ENCODE measurements at places on chromosomes 2 and 18.
A peak's percentile ranks its signal among the peaks of the same experiment; 100 is the strongest.

DNA sequence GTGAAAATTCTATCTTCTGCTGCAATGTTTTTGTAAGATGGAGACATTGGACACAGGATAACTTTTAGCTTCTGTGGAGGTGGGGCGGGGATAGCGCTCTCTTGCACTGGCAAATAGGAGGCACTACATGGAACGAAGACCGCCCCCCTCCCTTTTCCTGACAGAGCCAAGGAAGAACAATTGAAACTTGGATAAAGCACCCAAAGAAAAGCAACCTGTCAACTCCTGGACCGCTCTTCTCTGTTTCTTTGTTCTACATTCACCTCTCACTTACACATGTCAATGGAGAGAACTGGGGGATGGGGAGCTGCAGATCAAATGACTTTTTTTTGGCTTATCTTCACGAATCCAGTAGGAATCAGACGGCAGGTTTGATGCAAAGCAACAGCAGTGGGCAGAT lies 126.3 kb upstream of the CHAC2 start:
- DNase-seq: no peak

- no peak for DNase-seq
Measured at GRCh38 chr18:48945953-48946217, 4.9 kb downstream of the SMAD7 start.

DNA sequence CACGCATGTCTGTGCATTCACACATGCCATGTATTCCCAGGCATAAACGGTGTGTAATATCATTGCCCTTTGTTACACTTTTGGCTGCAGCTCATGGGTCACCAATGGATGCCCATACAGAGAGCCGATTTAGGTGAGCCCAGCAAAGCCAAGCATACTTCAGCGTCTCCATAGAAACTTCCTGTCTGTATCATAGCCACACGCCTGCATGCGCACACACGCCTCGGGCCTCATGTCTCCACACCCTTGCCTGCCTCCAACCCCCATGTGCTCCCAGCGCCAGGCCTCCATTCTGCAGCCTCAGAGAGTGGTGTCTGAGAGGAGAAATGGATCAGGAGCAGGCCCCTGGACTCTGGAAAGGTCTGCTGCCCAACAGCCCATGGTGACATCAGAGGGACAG lies 33.5 kb upstream of the SELENOI start:
- no peak for DNase-seq

DNA sequence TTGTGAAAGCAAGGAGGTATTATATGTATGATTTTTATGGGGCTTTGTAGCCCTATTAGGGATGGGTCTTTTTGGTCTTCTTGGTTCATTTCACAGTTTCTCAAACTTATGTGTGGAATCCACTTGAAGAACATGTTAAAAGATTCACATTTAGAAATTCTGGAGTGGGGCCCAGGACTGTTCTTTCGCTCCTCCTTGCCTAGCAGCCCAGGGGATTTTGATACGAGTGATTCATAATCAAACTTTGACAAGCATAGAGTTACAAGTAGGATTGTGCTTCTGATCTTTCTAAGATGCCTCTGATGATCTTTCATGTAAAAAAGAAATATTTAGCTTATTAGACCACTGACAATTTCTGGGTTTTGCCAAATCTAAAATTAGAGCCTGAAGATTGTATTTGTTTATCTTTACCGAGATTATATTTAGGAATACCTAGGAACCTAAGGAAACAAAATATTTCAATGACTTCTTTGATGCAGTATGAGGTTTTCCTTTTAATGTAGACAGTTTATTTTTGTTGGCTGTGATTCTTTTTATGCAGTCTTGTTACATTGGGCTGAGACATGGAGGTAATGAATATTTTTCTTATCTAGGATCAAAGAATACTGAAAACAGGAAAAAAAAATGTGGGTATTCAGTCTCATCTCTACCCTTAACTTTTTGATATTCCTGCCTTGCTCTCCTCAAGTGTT lies 324.0 kb downstream of the PARD3B start:
- DNase-seq: peak; percentile 25

DNA sequence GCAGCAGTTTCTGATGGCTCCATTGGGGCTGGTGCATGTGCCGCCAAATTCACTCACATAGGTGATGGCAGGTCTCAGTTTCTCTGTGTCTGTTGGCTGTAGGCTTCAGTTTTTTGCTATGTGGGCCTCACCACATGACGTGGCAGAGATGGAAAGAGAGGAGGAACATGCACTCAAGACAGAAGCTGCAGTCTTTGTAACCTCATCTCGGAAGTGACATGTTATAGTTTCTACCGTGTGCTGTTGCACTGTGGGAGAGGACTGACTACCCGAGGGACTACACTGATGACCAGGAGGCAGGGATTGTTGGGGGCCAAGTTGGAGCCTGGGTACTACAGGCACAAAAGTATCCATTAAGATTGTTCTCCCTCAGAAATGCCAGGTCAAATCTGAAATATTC lies 9.2 kb upstream of the CNRIP1 start:
- no peak for DNase-seq

GRCh38 chr18:12765126-12765525 lies 62.3 kb downstream of the PSMG2 start:
- no peak for DNase-seq

GRCh38 chr2:196341277-196341841 lies 170.0 kb upstream of the STK17B start:
- no peak for DNase-seq

DNA sequence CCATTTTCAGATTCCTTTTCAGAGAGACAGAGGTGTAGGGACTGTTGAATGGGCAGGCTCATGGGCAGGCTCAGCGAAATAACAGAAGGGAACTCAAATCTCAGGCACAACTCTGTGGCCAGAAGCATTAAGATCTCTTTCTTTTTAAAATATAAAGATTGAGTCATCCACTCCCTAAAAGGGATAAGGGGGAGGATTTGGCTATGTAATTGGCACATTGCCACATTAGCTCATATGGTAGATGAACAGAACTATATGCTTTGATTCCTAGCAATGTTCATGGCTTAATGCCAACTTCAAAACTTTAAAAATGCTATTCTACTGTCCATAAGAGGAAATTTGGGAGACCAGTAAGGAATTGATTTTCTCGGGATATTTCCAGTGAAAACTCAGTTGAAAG lies 53.8 kb upstream of the SLC5A7 start:
- DNase-seq: peak; percentile 82

GRCh38 chr2:28225473-28226080 lies 167.1 kb upstream of the FOSL2 start:
- DNase-seq: peak; percentile 51

- DNase-seq: no peak
Measured at GRCh38 chr2:10493075-10493633, 45.0 kb upstream of the ODC1 start.

GRCh38 chr2:98944775-98945174 lies 8.8 kb upstream of the CRACDL start:
- peak; percentile 55 for DNase-seq

GRCh38 chr2:216420367-216421101 lies 8.2 kb downstream of the SMARCAL1 start:
- DNase-seq: no peak

GRCh38 chr2:149552226-149552625 lies 35.3 kb downstream of the MMADHC start:
- DNase-seq: no peak

- peak; percentile 42 for DNase-seq
Measured at GRCh38 chr2:168671932-168672331, 130.5 kb upstream of the NOSTRIN start.

GRCh38 chr2:239598011-239598731 lies 197.4 kb upstream of the HDAC4 start:
- DNase-seq: no peak

DNA sequence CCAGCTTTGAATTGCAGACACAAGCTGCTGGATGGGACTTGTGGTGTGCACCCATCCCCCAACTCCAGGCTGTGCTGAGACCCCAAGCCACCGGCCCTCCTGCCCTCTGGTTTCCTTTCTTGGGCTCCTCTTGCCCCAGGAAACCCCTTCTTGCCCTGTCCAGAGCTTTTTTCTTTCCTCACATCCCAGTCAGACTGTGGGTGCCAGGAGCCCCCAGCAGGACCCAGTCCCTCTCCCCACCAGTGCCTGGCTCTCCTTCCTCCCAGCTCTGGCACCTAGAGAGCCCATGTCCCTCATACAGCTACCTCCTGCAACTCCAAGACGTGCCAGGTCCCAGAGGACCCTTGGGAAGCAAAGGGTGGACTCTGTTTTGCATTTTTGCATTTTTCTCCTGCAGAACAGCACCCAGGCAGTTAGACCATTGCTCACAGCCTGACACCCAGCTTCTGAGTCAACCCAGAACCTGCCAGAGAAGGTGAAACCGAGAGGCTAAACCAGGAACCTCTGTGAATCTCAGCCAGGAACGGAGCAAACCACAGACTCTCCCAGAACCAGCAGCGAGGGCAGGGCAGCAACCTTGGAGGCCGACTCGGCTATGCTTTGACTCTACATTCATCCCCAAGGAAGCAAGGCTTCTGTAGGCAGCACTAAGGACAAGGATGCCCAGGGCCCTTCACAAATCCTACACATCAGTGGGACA lies 221.1 kb downstream of the ANAPC1 start:
- DNase-seq: peak; percentile 41

DNA sequence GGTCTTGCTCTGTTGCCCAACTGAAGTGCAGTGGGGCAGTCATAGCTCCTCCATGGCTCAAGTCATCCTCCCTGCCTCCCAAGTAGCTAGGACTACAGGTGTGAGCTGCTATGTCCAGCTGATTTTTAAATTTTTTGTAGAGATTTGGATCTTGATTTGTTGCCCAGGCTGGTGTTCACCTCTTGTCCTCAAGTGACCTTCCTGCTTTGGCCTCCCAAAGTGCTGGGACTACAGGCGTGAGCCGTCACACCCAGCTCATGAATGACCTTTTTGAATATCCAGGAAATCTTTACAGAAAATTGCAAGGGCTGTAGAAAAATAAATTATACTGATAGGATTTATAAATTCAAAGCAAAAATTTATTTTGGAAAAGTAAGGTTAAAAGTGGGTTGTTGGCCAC lies 17.4 kb downstream of the ACTR3 start:
- DNase-seq: no peak

DNA sequence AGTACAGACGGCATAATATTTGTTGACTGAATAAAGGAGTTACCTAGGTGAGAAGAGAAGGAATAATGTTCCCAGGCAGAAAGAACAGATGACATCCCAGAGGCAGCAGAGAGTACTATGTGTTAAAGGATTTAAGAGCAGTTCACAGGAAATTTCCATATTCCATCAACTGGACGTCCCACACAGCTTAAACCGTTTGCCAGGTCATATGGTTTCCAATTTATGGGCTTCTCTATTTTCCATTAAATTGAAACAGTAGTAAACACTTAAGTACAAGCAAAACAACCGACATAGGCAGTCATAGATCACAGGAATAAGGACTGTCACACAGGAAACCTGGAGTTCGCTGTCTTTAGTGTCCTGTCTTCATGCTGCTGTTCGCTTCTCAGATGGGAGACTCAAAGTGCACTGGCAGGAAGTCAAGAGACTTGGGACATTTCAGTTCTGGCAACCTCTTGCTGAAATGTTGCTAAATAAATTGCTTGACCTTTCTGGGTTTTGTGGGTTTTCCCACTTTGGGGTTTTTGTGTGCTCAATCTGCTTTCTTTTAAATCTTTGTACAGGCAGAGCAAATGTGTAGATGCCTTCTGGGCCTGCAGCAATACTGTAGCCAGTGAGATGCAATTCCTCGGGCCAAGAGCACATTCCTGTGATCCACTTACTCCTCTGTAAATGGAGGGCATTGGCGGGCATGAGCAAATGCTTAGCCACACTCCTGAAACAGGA lies 5.8 kb upstream of the PIEZO2 start:
- DNase-seq: no peak

- DNase-seq: no peak
Measured at GRCh38 chr18:57826252-57826651, 23.1 kb upstream of the ATP8B1 start.

DNA sequence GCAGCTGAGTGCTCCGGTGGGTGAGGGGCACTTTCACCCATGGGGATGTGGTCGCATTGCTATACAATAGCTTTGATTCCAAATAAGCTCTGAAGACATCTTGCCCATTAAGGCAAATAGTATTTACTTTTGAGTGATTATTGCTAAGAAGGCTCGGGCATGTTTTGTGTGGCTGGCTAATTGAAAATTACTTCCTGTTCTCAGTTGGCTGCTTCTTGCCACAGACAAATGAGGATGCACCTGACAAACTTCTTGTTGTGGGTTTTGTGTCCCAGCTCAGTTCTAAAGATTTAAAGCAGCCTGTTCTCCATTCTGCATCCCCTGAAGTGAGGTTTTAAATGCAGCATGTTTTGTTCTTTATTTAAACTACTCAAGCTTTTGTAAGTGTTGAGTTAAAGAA lies 88.3 kb downstream of the KCNS3 start:
- DNase-seq: no peak

- peak; percentile 60 for DNase-seq
Measured at GRCh38 chr18:10453806-10454680, at the start of gene APCDD1. TSS of gene APCDD1 (plus strand) at chr18:10454635. CDS start at chr18:10454982, 347 bp downstream.

DNA sequence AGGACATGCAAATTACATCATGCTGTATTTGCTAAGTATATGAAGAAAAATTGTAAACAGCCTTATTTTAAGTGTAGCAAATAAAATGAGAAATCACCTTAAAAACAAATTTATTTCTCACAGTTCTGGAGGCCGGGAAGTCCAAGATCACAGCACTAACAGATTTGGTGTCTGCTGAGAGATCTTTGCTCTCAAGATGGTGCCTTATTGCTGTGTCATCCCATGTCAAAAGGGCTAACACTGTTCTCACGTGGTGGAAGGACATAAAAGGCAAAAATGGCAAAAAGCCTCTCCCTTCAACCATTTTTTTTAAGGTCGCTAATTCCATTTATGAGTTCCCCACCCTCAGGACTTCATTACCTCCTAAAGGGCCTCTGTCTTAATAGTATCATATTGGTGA lies 12.1 kb downstream of the XRCC5 start:
- DNase-seq: no peak

All from fibroblast of skin of right biceps (primary cell).